Stimulated activated naive CD4-positive, alpha-beta T cell (primary cell): ENCODE measurements at places on chromosomes 4 and X.

GRCh38 chr4:67853336-67853735 is 30.5 kb downstream of the TMPRSS11D start:
- no peak for DNase-seq

DNA sequence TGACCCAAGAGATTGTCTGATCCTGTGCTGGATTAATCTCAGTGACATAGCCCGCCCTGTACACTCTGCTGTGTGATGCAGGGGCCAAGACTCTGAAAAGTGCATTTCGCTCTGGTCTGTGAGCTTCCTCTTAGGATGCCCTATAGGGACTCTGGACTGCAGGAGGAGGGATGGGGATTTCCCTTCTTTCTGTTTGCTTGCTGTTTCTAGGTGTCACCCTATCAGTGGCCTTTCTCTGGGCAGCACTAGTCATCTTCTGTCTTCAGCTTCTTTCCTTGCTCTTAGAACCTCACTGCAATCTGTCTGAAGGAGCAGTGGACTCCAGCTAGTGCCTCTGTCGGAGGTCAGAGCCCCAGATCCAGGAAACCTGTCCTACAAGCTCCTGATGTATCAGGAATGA is 34.5 kb upstream of the SCRG1 start:
- no peak for DNase-seq

- DNase-seq, result no peak
Observed at GRCh38 chrX:91434351-91435168, at the start of gene PABPC5. PABPC5 (plus strand) TSS chrX:91434839; CDS start chrX:91435578, 739 bp downstream.

- peak; percentile 62 for DNase-seq
Observed at GRCh38 chrX:118528071-118528737, 32.6 kb downstream of the DOCK11 start.
